ENCODE measurements at places on chromosomes 4 and X.

- no peak overlapping the region for H3K4me3 ChIP-seq
- H3K36me3 ChIP-seq: no peaks in the 10 kb centered on the region
- no peak overlapping the region for H3K27ac ChIP-seq
- no peaks in the 10 kb centered on the region for H3K4me1 ChIP-seq
- no peaks in the 10 kb centered on the region for H3K27me3 ChIP-seq
Measured at GRCh38 chrX:121307449-121307848, 260.0 kb downstream of the GLUD2 start.

GRCh38 chr4:175813821-175814220 lies 1.8 kb upstream of the GPM6A start:
- H3K4me3 ChIP-seq: no peak overlapping the region
- DNase-seq: no peak
- no peaks in the 10 kb centered on the region for H3K27me3 ChIP-seq
- H3K36me3 ChIP-seq: no peaks in the 10 kb centered on the region

- no peak for DNase-seq
- H3K27ac ChIP-seq: no peak overlapping the region
- H3K4me3 ChIP-seq: no peak overlapping the region
- no peaks in the 10 kb centered on the region for H3K36me3 ChIP-seq
- no peaks in the 10 kb centered on the region for H3K4me1 ChIP-seq
Measured at GRCh38 chr4:182680234-182680653, 236.9 kb downstream of the DCTD start.

GRCh38 chr4:108141213-108141950 lies 27.4 kb downstream of the LEF1 start:
- no peak for DNase-seq
- H3K27ac ChIP-seq: no peak overlapping the region
- H3K4me1 ChIP-seq: no peaks in the 10 kb centered on the region
- H3K27me3 ChIP-seq: peaks cover 5% of the 10 kb centered on the region

DNA sequence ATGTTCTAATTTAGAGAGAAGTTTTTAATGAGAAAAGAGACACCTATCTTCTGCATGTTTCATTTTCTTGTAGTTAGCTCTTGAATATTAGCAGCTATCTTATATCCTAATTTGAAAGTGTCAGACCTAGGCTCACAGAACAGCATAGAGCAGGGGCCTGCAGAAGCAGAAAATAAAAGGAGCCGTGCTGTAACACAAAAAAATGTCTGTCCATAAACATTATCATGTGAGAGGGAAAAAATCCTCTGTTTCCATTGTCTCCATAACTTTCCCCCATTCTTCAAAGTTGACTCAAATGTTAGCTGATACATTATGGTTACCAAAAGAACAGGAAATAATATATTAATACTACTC lies 329.2 kb upstream of the EPHA5 start:
- H3K4me1 ChIP-seq: no peaks in the 10 kb centered on the region
- no peak for DNase-seq
- H3K4me3 ChIP-seq: no peak overlapping the region
- H3K36me3 ChIP-seq: no peaks in the 10 kb centered on the region

DNA sequence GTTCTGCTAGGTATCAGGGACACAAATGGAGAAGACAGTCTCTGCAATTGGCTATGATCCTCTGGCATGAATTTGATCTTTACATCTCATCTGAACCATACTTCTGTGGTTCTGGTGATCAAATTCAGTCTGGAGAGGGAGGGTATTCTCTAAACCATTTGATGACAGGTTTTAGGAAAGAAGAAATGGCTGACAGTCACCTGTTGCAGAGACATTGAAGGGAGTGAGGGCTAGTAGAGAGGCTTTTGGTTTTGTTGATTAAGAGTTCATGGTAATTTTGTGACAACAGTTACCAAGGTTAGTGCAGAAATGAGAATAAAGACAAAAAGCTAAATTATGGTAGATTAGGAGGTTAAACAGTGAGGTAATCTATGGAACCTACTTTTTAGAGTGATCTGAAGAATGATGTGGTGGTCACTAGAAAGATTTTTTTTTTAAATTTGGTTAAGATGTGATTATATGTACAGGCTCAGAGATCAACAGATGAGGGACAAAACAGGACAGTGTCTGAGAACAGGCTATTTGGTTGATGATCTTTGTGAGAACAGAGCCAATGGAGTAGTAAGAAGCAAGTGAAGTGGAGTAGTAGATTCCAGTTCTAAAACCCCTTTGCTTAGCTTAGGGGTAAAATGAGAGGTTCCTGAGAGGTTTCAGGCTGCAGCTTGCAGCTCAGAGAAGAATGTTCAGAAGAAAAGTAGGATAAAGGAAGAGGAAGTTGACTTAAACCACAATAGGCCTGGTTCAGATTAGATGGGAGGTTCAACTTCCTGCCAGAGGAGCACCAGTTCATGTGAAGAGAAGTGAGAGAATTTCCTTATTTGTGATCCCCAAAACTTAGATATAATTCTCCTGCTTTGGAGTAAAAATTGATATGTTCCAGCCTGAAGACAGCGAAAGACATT lies 34.7 kb downstream of the VSIG4 start:
- no peaks in the 10 kb centered on the region for H3K36me3 ChIP-seq
- peak overlapping the region; percentile 80 for H3K27ac ChIP-seq
- no peak for DNase-seq
- peak overlapping the region; percentile 45 for H3K4me3 ChIP-seq
- no peaks in the 10 kb centered on the region for H3K27me3 ChIP-seq

DNA sequence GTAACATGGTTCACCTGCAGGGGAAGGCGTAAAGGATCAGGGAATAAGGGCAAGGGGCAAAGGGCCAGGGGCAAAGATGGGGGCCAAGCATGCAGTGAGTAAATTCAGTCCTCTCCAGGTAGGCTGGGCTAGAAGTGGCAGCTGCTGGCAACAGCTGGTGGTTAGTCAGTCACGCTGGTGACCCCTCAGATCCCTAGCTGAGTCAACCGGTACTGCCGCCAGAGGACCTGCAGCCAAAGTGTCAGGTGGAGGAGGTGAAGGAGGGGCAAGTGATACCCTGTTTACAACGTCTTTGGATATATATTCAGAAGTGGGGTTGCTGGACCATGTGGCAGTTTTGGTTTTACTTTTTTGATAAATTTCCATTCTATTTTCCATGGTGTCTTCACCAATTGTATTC lies 24.6 kb upstream of the NAP1L2 start:
- DNase-seq: no peak
- no peaks in the 10 kb centered on the region for H3K27me3 ChIP-seq
- no peaks in the 10 kb centered on the region for H3K4me1 ChIP-seq
- no peak overlapping the region for H3K27ac ChIP-seq
- no peak overlapping the region for H3K4me3 ChIP-seq

- peaks cover 12% of the 10 kb centered on the region for H3K27me3 ChIP-seq
- H3K27ac ChIP-seq: no peak within 1 kb of the TSS
- H3K36me3 ChIP-seq: no peaks in the 10 kb centered on the region
- no peak for DNase-seq
- H3K4me3 ChIP-seq: no peak within 1 kb of the TSS
Measured at GRCh38 chrX:103329991-103330390, at the start of gene TCEAL7. Gene TCEAL7 (plus strand): TSS chrX:103330239. CDS start chrX:103331404, 1,165 bp downstream.

GRCh38 chrX:133947022-133947421 lies 38.4 kb downstream of the GPC3 start:
- H3K4me3 ChIP-seq: no peak overlapping the region
- no peaks in the 10 kb centered on the region for H3K27me3 ChIP-seq
- no peaks in the 10 kb centered on the region for H3K4me1 ChIP-seq
- DNase-seq: no peak

- no peaks in the 10 kb centered on the region for H3K36me3 ChIP-seq
- DNase-seq: no peak
- H3K4me1 ChIP-seq: peaks cover 10% of the 10 kb centered on the region
- peaks cover 33% of the 10 kb centered on the region for H3K27me3 ChIP-seq
- H3K4me3 ChIP-seq: no peak overlapping the region
Measured at GRCh38 chr4:76584241-76585152, 149.5 kb downstream of the SHROOM3 start.

GRCh38 chr4:52780617-52781354 lies 29.6 kb upstream of the ERVMER34-1 start:
- H3K27ac ChIP-seq: no peak overlapping the region
- H3K4me3 ChIP-seq: no peak overlapping the region
- no peak for DNase-seq
- H3K27me3 ChIP-seq: peaks cover 20% of the 10 kb centered on the region
- no peaks in the 10 kb centered on the region for H3K36me3 ChIP-seq

DNA sequence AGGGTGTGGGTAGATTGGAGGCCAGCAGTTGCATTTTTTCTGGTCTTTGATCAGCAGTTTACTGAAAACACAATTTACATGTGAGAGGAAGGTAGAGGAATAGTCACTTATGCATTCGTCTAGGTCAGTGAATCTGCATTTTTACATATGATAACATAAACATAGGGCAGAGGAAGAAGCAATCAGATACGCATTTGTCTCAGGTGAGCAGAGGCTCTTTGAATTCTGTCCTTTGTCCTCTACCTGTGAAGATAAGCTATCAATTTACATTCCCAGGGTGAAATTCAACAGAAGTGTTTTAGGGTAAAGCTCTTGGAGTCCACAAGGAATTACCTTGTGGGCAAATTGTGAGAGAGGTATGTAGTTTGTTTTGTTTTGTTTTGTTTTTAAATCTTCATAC lies 306.5 kb downstream of the MAGEB5 start:
- DNase-seq: no peak
- no peaks in the 10 kb centered on the region for H3K4me1 ChIP-seq
- no peaks in the 10 kb centered on the region for H3K27me3 ChIP-seq
- H3K27ac ChIP-seq: no peak overlapping the region
- H3K4me3 ChIP-seq: no peak overlapping the region

GRCh38 chr4:168769416-168769815 lies 240.6 kb downstream of the CBR4 start:
- H3K27ac ChIP-seq: no peak overlapping the region
- H3K4me1 ChIP-seq: no peaks in the 10 kb centered on the region
- peaks cover 4% of the 10 kb centered on the region for H3K27me3 ChIP-seq
- H3K4me3 ChIP-seq: no peak overlapping the region

- H3K4me1 ChIP-seq: peaks cover 59% of the 10 kb centered on the region
- H3K27ac ChIP-seq: peak overlapping the region; percentile 76
- H3K27me3 ChIP-seq: no peaks in the 10 kb centered on the region
- DNase-seq: no peak
- peaks cover 21% of the 10 kb centered on the region for H3K36me3 ChIP-seq
Measured at GRCh38 chr4:39932776-39933402, 44.8 kb downstream of the PDS5A start.

DNA sequence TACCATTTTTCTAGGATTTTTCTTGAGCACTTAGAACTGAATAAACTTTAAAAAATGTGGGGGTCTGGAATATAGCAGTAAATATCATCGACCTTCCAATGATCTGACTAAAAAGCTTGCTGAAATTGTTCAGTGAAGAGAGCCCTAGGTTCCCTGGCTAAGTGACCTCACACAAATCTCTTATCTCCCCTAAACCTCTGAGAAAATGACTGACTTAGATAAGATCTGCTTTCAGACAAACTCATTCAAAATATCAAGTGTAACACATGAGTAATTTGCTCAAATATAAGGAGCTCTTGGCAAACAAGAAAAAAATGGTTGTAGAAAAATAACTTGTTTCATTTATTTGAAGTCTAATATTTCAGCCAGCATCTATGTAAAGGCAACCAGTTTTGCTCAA lies 441.7 kb upstream of the SLIT2 start:
- no peaks in the 10 kb centered on the region for H3K27me3 ChIP-seq
- no peaks in the 10 kb centered on the region for H3K36me3 ChIP-seq
- DNase-seq: no peak
- no peak overlapping the region for H3K27ac ChIP-seq
- H3K4me1 ChIP-seq: no peaks in the 10 kb centered on the region

DNA sequence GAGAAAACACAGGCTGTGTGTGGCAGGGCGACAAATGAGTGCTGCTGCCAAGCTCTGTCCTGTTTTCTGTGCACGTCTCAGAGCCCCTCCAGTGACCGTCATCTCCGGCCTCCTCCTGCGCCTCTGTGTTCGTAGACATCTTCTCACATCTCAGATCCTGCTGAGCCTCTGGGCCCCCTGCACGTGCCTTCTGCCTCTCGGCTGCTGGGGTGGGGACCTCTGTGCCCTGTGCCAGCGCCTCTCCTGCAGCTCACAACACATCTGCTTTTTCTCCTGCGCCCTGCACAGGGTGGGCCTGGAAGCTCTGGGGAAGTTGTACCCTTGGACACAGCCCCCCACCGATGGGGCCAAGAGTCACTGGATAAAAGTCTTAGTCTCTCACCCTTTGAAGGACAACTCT lies 2.4 kb upstream of the CTAG2 start:
- H3K27ac ChIP-seq: no peak overlapping the region
- H3K36me3 ChIP-seq: no peaks in the 10 kb centered on the region
- no peak overlapping the region for H3K4me3 ChIP-seq
- no peaks in the 10 kb centered on the region for H3K27me3 ChIP-seq

Measured in activated B cell treated with CpG ODN at 0.5 μM for 24 hours (primary cell).